Motor neuron (in vitro differentiated cells): ENCODE measurements at places on chromosomes 4 and X.
A peak's percentile ranks its signal among the peaks of the same experiment; 100 is the strongest.

DNA sequence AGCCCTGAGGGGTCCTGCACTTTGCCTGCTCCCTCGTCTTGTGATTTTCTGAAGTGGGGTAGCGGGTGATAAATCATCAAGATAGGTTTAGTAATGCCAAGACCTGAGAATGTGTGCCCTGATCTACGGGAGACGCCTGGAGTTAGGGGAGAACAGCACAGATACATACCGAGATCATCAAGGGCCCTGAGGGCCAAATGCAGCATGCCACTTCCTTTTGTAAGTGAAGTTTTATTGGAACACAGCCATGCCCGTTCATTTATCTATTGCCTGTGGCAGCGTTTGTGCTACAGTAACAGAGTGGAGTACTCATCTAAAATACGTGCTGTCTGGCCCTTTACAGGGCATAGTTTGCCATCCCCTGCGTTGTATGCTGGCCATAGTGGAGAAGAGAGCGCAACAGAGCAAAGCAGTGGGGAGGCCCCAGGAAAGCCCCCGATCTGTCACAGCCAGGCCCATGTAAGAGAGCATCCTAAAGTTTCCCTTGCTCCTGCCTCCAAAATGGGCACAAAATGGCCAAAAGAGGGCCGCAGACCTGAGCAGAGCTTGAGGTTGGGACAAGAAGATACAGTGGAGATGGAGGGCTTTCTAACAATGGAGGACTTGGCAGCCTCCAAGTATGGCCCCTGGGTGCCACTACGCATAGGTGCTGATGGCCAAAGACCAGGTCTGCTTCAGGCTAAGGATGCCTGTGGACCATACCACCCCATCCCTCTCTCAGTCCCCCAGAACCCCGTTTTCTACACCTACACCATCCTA is 167.0 kb downstream of the SMIM20 start:
- ATAC-seq: no peak

- peak; percentile 56 for ATAC-seq
Observed at GRCh38 chrX:129540722-129541184, 694 bp downstream of the OCRL start.

GRCh38 chr4:42498040-42498439 is 100.8 kb downstream of the SHISA3 start:
- ATAC-seq: no peak

- no peak for ATAC-seq
Observed at GRCh38 chr4:183071222-183071621, 27.8 kb upstream of the WWC2 start.

- peak; percentile 61 for ATAC-seq
Observed at GRCh38 chr4:77385124-77385969, 220.3 kb upstream of the CXCL13 start.

DNA sequence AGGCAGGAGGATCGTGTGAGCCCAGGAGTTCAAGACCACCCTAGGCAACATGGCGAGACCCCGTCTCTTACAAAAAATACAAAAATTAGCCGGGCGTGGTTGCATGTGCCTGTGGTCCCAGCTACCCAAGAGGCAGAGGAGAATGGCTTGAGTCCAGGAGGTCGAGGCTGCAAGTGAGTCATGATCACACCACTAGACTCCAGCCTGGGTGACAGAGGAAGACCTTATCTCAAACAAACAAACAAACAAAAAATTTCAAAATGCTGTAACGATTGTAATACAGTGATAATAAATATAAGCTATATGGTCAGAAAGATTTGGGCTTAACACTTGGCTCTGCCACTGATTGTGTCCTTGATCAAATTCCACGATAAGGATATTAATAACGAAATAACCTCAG is 24.2 kb downstream of the SLC25A4 start:
- ATAC-seq: no peak

DNA sequence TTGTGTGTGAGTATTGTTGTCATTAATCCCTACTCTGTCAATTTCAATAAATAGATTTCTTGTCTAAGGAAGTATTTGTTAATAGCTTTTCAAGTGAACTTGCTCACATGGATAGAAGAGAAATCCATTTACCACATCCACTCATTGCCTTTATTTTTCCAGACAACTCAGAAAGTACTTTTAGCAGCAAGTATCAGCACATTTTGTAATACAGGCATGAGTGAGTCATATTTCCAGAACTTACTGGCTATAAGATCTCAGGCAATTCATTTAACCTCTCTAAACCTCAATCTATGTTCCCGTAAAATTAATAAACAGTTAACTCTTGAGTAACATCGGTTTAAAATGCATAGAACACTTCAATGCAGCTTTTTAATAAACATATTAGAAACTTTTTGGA is 317.9 kb upstream of the PCDH7 start:
- no peak for ATAC-seq

- no peak for ATAC-seq
Observed at GRCh38 chr4:38161208-38162113, 201.3 kb downstream of the PTTG2 start.

DNA sequence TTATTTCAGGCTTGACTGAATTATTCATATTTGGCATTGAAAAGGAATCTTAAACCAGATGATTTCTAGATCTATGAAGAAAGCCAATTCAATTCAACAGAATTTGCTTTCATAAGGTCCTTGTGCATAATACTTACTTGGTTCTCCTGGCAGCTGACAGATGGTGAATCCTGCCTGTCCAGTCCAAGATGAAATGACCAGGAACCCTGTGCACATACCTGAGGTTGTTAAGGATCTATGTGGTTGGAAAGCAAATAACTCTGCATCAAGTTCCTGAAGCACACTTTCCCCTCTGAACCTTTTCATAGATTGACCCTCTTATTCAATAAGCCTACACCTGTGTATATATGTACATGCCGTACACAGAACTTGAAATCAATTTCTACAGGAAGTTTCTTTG is 562.7 kb downstream of the PPARGC1A start:
- ATAC-seq: no peak

- ATAC-seq: peak; percentile 48
Observed at GRCh38 chrX:41981481-41982013, 58.2 kb upstream of the CASK start.

DNA sequence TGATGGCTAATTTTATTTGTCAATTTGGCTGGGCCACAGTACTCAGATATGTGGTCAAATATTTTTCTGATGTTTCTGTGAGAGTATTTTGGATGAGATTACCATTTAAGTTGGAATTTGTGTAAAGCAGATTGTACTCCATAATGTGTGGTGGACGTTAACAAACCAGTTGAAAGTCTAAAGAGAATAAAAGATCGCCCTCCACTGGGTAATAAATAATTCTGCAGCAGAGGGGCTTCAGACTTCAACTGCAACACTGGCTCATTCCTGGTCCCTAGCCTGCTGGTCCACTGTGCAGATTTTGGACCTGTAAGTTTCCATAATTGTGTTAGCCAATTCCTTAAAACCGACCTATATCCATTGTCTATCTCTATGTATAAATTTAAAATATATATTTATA is 540.3 kb downstream of the PCDH18 start:
- no peak for ATAC-seq

GRCh38 chr4:85939595-85939994 is 420.3 kb downstream of the MAPK10 start:
- ATAC-seq: no peak

GRCh38 chr4:172957216-172957615 is 211.4 kb upstream of the GALNT7 start:
- ATAC-seq: no peak

GRCh38 chr4:68359508-68359907 is 9.6 kb upstream of the YTHDC1 start:
- peak; percentile 37 for ATAC-seq

- ATAC-seq: no peak
Observed at GRCh38 chr4:159010563-159011260, 92.2 kb upstream of the RAPGEF2 start.

DNA sequence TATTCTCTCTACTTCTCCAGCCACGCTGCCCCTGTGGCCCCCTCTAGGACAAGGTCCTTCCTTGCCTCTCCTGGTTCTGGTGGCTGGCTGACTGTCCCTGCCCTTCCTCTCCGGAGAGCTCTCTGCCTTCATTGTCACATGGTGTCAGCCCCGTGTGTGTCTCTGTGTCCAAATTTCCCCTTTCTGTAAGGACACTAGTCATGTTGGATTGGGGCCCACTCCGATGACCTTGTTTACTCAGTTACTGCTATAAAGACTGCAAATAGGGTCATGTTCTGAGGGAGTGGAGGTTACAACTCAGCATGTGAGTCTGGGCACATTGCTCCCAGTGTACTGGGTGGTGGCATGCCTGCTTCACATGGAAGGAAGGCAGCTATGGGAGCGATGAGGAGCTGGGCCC is 129.5 kb upstream of the PSAPL1 start:
- ATAC-seq: no peak

- peak; percentile 74 for ATAC-seq
Observed at GRCh38 chrX:103918050-103918449, 44.4 kb upstream of the TMSB15B start.

- peak; percentile 0 for ATAC-seq
Observed at GRCh38 chr4:84496706-84497503, 2.2 kb downstream of the NKX6-1 start.

GRCh38 chrX:29468911-29469494 is 746.4 kb upstream of the MAGEB2 start:
- ATAC-seq: no peak

DNA sequence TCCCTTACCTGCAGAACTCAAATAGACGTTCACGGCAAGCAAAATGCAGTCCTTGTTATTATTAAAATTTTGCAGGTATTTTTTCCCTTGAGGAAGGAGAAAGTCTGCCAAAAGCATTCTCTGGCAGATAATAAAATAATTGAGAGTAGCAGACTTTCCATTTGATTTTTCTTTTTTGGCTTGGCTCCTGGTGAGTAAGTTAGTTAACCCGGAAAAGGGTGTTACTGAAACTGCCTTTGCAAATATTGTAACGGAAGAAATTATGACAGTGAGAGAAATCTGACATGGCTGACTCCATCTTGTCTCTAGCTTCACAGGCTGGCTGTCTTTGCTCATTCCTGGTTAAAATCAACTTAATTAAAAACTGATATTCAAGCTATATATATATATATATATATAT is 100.5 kb downstream of the GPR143 start:
- ATAC-seq: no peak

DNA sequence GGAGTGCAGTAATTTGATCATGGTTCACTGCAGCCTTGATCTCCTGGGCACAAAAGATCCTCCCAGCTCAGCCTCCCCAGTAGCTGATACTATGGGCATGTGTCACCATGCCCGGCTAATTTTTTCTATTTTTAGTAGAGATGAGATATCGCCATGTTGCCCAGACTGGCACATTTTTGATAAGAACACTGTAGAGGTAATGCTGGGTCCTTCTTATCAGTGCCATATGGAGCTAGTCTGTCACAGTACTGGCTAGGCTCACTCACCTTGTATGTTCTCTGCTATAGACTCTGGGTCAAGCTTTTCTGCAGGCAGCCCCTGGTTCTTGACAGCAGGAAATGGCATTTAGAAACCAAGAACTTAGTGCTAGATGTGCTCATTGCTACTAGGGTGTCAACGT is 53.9 kb downstream of the BCOR start:
- no peak for ATAC-seq

DNA sequence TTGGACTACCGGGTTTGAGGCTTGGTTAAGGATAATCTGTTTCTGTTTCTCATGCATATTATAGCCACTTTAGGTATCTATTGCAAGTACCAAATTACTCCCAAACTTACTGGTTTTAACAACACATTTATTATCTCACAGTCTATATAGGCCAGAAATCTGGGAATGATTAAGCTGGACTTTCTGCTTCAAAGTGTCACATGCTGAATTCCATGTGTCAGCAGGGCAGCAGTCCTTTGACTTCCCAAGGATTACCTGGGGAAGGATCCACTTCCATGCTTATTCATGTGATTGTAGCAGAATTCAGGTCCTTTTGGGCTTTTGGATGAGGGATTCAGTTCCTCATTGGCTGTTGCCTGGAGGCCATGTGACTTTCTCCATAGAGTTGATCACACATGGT is 349.0 kb upstream of the TRAM1L1 start:
- ATAC-seq: no peak

- no peak for ATAC-seq
Observed at GRCh38 chrX:725971-726370, 95.4 kb downstream of the SHOX start.

DNA sequence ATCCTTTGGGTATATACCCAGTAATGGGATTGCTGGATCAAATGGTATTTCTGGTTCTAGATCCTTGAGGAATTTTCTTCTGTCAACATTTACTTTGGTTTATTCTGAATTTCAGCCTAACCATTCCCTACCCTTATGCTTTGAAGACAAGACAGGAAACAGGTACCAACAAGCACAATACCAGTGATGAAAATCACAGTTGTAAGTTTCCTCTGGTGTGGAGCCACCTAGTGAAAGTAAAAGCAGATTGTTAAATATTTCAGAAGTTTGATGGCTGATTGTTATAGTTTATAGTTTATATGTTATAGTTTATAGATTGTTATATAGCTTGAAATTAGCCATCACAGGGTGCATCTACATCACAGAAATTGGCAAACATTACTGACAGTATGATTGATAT is 104.5 kb upstream of the AGA start:
- no peak for ATAC-seq

- no peak for ATAC-seq
Observed at GRCh38 chr4:176425035-176425434, 105.3 kb downstream of the SPCS3 start.

- ATAC-seq: no peak
Observed at GRCh38 chrX:121407627-121408026, 360.2 kb downstream of the GLUD2 start.

GRCh38 chrX:129931411-129932015 is 25.5 kb downstream of the UTP14A start:
- peak; percentile 73 for ATAC-seq

DNA sequence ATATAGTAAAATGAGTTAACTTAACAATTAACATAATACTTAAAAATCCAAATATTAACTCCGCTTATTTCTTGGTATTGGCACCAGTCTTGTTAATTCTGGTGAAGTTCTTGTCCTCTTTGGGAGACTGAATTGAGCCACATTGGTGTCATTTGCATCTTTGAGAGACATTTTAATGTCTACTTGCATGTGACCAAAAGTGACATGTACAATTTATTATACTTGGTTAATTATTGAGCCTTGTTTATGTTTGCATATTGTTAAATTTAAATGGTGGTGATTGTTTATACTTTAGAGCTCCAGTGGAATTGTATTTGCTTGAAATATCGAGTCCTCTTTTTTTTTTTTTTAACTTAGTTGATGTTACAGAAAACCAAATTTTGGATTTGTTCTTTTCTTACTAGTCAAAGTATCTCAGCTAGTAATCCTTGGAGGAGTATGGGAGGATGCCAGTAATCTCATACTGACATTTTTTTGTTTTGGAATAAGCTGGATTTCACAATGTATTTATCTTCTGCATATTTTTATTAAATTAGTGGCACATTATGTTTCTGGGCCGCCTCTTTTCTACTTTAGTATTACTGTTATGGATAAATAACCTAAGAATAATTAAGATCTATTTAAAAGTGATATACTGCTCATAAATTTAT is 3.9 kb downstream of the SPCS3 start:
- ATAC-seq: no peak

DNA sequence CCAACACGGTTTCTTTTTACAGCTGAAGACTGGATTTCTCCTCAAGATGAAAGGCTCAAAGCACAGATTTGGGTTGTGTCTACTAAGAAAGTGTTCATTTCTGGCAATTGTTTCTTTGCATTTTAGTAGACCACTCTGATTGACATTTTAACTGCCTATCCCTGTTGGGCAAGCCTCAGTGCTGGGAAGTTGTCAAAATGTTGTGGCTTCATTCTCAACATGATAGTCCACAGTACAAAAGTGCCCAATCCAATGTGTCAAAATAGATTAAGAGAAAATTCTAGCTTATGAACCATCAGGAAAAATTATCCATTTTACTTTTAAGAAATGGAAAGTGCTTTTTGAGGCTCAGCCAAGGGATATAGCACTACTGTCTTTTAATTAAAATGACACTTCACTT is 323.9 kb upstream of the PRPS2 start:
- ATAC-seq: no peak

- no peak for ATAC-seq
Observed at GRCh38 chr4:30461218-30461617, 259.0 kb upstream of the PCDH7 start.
